ENCODE measurements at places on chromosomes 5 and 9.

DNA sequence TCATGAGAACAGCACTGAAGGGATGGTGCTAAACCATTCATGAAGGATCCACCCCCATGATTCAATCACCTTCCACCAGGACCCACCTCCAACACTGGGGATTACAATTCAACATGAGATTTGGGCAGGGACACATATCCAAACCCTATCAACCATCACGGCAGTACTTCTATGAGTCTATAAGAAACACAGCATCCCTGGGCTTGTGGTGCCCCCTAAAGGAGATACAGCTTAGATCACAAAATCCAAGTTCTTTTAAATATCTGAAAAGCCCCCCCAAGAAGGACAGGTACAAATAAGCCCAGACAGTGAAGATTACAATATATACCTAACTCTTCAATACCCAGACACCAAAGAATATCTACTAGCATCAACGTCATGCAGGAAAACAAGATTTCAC lies 233.7 kb upstream of the ADRA1B start:
- DNase-seq = no peak

DNA sequence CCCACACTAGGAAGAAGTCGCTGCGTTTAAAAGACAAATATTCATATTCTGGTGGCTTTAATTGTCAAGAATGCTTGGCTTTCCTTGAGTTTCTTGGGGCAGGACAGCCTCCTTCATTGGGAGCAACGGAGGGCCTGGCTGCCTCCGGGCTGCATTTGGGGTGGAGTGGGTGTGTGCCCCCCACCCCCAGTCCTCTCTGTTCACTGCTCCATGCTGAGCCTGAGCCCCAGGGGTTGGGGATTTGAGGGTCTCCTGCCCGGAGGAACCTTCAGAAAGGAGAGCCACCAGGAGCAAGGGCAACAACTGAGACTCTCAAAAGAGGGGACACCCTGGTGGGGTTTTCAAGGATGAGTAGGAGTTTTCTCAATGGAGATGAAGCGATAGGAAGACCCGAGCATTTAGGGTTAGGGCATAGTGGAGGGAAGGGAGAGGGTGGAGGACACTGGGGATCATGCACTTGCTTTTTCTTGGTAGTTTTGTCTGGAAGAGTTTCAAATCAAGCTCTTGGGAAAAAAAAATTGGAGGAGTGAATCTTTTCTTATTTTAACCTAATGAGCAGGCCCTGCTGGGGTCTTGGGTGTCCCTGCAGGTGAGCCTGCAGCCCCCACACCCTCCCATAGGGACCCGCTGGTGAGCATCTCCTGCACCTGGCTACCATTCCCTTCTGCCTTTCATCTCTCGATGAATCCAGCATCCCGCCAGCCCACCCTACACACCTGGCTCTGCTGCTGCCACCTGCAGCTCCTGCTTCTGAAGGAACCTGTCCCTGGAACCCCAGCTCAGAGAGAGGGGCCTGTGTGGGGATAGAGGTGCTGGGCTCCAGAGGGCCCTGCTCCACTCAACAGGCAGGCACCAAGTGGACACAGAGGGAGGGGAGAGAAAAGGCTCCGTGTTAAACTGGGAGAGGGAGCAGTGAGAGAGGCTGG lies 4.1 kb downstream of the SLC6A19 start:
- DNase-seq = no peak

DNA sequence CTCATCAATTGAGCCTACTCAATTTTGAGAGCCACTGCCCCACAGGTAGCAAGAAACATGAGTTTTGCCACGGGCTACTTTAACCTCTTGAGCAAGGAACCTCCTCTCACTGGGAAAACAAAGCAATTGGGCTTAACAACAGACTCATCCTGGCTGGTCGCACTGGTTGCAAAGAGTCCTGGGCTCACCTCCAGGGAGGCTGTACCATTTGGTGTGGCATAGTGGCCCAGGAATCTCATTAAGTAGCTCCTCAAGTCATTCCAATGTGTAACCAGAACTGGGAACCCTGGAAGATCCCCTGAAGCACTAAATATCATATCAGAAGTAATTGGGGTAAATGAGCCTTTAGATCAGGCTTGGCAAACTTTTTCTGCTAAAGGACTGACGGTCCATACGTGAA lies 78.5 kb downstream of the MYO10 start:
- DNase-seq = no peak

DNA sequence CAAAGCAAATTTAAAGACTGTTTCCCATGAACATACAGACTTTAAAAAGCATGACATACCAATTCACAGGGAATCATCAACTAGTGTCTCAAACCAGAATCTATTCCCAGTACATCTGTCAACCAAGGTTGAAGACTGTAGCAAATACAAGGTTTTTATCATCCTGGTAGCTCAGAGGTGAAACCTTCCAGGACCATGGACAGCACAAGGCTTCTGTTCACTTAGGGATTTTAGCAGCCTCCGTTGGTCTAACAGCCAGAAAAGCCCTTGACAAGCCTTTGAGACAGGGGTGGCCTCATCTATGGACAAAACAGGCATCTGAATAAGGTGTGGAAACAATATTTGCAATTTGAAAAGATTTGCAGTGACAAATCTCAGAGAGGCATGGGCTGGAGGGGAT lies 119.0 kb downstream of the TRIM32 start:
- DNase-seq = peak; percentile 49

DNA sequence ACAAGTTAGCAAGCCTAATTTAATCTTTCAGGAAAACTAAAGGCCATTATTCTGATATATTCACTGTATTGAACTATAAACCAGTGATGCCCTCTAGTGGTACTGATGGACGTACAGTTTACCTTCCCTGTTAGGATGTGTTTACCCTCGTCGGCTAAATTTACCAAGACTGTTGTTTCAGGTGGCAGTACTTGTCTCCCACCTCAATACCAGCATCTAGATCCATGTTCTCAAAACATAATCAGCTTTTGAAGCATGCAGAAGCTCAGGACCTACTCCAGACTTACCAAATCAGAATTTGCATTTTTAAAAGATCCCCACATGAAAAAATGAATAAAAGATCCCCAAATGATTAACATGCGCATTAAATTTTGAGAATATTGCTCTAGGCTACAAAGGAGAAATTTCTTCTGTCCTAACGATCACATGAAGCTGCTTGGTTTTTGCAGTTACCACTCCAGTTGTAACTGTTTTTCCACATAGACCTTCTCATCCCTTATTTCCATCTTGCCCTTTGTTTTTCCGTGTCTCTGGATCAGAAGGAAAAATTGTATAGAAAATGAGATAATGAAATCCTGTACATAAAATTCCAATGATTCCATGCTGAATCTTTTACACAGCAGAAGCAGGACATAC lies 3.2 kb upstream of the BAAT start:
- peak; percentile 20 for DNase-seq

DNA sequence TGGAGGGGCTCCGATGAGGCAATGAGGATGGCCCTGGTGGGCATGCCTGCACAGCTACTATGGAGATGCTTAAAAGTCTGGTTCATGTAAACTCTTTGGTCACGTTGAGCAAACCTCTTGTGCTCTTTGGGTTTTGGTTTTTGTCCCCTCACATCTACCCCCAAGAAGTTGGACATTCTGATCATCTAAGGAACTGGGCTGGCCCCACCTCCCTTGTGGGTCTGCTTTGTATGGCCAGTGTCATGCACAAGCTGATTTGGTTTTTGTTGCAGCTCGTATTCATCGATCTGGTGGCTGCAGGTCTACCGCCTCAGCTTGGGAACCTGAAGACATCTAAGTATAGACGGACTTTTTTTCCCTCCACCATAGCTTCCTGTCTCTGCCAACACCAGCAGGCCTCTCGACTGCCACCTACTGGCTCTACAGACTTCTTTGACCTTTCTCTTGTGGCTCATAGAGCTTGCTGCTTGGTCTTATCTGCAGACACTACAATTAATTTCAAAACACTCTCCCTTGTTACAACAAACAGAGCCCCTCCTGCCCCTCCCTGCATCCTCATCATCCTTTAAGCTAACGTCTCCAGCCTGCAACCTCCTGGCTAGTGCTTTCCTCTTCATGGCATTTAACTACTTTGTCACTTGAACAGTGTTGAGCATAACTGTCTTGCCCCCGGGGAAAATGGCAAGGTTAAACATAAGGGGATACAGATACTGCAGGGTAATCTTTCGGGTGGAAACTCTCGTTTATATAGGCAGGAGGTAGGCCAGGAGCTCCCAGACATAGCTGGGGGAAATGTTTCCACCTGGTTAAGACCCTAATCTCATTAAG lies 34.5 kb downstream of the TSTD2 start:
- peak; percentile 75 for DNase-seq

GRCh38 chr9:89992326-89993198 lies 387.8 kb downstream of the GADD45G start:
- DNase-seq = no peak

DNA sequence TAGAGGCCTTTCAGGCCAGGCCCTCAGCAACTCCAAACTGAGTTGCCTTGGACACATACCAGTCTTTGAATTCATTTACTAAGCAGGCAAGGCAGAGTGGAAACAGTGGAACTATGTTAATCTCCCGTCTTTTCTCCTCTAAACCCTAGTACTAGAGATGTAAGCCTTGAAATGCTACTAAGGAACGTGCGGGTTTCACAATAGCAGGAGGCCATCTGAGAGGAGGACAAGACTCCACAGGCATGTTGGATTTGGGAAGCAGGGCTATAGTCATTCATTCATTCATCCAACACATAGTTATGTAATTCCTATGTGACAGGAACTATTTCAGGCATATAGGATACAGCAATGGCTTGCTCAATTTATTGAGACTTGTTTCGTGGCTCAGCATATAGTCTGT lies 3.3 kb upstream of the OCLN start:
- no peak for DNase-seq

DNA sequence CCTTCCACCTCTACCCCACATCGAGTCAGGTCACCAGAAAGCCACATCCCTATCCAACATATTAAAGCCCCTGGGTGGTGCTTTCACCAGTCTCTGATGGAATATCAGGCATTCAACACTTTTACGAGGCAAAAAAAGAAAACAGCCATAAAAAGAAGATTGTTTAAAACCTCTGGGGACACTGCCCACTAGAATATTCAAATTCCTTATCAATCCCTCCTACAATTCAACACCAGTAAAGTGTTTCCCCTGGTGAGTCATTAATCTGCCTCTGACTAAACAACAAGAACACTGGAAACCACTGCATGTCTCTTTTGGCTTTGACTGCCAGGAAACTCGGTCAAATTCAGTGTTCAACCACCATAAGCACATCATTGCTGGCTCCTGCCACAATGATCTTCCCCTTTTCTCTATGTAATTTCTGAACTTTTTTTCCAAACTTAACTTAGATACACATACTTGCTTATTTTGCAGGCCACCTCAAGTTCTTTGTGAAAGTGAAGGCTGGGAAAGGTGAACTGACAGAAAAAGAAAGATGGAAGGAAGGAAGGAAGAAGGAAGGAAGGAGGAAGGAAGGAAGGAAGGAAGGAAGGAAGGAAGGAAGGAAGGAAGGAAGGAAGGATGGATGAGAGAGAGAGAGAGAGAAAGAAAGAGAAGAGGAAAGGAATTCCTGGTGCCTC lies 105.3 kb downstream of the PAX5 start:
- no peak for DNase-seq

DNA sequence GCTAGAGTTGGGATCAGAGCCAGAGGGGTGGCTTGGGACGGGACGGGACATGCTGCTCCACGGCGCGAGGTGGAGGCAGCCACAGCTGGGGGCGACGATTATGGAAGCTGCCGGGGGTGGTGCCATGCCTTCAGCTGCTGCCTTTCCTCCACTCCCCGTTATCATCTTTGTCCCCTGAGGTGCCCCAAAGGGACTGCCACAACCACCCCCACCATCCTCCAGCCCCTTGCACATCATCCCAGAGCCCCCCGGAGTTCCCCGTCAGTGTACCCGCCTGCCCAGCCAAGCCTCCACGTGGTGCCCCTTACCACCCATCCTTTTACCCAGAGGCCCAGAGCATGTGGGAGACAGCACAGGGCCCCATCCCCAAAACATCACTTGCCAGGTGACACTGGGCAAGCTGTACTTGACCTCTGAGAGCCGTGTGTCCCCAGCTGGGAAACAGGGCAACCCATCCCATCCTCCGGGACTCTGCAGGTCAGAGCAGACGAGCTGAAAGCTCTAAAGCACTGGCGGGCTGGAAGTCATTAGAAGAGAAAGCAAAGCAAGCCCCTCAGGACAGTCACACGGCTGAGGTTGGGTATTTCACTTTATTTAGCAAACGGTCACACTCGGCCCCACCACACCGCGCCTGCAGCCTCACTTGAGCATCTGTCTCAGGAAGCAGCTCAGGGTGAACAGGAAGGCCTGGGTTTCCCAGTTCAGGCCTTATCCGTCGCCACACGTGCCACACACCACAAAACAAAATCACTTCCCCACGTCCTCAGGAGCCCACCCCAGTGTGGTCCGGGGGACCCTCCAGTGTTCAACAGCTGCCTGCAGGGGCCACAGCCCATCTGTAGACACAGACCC lies 19.5 kb upstream of the MXD3 start:
- no peak for DNase-seq

DNA sequence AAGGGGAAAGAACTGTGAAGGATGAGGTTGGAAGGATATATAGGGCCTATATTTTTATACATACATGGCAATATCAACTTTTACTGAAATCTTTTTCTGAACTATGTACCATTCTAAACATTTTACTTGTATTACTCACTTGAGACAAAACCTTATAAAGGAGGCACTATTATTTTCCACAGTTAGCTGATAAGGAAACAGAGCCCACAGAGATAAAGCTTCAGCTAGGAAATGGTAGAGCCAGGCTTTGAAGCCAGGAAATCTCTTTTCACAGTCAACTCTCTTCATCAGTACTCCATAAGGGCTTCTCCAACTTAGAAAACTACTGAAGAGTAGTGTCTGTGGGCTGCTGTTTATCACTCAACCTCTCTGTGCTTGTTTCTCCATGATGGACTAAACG lies 613.7 kb downstream of the PRELID2 start:
- DNase-seq = no peak

- no peak for DNase-seq
Measured at GRCh38 chr5:136754216-136754615, 388.9 kb upstream of the TRPC7 start.

DNA sequence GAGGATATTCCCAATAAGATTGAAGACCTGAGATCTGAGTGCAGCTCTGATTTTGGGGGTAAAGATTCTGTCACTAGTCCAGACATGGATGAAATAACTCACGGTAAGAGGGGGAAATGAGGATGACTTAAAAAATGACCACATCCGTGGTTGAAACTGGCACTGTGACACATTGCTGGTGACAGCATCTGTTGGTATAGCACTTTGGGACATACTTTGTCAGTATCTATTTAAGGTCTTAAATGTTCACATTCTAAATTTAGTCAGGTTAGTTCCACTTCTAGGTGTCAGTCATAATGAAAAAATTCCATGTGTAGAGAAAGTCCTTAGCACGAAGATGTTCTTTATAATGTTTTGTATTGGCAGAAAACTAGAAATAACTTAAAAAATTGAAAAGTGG lies 70.9 kb downstream of the GAPVD1 start:
- DNase-seq = no peak

DNA sequence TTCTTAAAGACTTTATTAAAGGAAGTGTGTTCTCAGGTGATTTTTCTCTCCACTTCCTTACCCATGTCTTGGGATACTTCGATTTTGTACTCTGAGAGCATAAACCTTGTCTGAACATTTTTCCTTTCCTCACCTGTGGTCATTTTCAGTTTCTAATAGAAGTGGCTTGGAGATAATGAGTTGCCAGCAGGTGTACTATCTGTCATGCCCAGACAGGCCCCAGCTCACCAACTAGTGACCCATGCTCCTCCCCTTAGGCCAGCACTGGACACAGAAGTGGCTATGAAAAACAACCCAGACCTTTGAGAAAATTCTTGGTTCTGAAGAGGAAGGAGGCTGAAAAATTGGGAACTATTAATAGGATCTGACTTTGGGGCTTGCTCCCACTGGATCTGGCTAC lies 49.2 kb upstream of the SMIM32 start:
- no peak for DNase-seq

- DNase-seq = no peak
Measured at GRCh38 chr5:92942762-92943161, 638.3 kb downstream of the NR2F1-AS1 start.

Measured in iPS-NIHi11 (cell line).